ENCODE measurements at places on chromosomes 7 and 10. TPM values are rescaled to one million over a fixed set of nuclear protein-coding genes. Genes with fewer than 3 reads are reported as not detected.

- H3K4me1 ChIP-seq, result peaks cover 7% of the 10 kb centered on the region
- no peaks in the 10 kb centered on the region for H3K27me3 ChIP-seq
- no peaks in the 10 kb centered on the region for H3K36me3 ChIP-seq
- H3K27ac ChIP-seq, result no peak overlapping the region
- H3K4me3 ChIP-seq, result no peak overlapping the region
Observed at GRCh38 chr10:58372607-58373441, 12.4 kb upstream of the TFAM start.

- no peak overlapping the region for H3K4me3 ChIP-seq
- no peak overlapping the region for H3K27ac ChIP-seq
- H3K4me1 ChIP-seq, result no peaks in the 10 kb centered on the region
- no peaks in the 10 kb centered on the region for H3K36me3 ChIP-seq
Observed at GRCh38 chr7:104928721-104929400, 85.1 kb upstream of the KMT2E start.

GRCh38 chr10:101897633-101898032, 54.0 kb upstream of the KCNIP2 start:
- peak; percentile 25 for DNase-seq
- H3K27me3 ChIP-seq, result no peaks in the 10 kb centered on the region
- H3K27ac ChIP-seq, result no peak overlapping the region
- H3K36me3 ChIP-seq, result no peaks in the 10 kb centered on the region
- H3K4me3 ChIP-seq, result no peak overlapping the region

DNA sequence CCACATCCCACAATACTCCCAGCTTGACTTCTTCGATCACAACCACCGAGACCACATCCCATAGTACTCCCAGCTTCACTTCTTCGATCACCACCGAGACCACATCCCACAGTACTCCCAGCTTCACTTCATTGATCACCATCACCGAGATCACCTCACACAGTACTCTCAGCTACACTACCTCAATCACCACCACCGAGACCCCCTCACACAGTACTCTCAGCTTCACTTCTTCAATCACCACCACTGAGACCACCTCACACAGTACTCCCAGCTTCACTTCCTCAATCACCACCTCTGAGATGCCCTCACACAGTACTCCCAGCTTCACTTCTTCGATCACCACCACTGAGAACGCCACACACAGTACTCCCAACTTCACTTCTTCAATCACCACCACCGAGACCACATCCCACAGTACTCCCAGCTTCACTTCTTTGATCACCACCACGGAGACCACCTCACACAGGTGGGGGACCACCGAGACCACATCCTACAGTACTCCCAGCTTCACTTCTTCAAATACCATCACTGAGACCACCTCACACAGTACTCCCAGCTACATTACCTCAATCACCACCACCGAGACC, 8.6 kb downstream of the MUC3A start:
- H3K27me3 ChIP-seq, result no peaks in the 10 kb centered on the region
- no peak for DNase-seq
- H3K4me3 ChIP-seq, result no peak overlapping the region
- H3K27ac ChIP-seq, result no peak overlapping the region
- no peaks in the 10 kb centered on the region for H3K4me1 ChIP-seq

DNA sequence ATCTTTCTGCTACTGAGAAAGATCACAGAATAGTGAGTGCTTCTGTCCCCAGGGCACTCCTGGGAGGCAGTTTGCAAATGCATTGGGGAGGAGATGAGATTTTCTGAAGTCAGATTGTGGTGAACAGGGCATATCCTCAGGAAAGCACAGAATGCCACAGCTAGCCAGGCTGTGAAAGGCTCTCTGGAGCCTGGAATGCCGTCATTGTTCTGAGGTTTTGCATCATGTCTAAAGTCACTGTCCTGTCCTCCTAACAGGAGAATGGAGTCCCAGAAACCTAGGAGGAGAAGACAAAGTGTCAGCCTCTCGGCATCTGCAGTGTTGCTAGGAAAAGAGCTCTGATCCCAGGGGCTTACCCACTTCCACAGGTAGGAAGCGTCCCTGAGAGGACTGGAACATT, 69.2 kb upstream of the IGFBP3 start:
- H3K4me1 ChIP-seq, result no peaks in the 10 kb centered on the region
- no peaks in the 10 kb centered on the region for H3K27me3 ChIP-seq
- no peak overlapping the region for H3K4me3 ChIP-seq
- no peaks in the 10 kb centered on the region for H3K36me3 ChIP-seq

GRCh38 chr7:67637023-67637358, 640.4 kb downstream of the TYW1 start:
- H3K27me3 ChIP-seq, result no peaks in the 10 kb centered on the region
- H3K4me3 ChIP-seq, result no peak overlapping the region
- H3K4me1 ChIP-seq, result no peaks in the 10 kb centered on the region
- H3K27ac ChIP-seq, result no peak overlapping the region
- DNase-seq, result peak; percentile 14

GRCh38 chr10:78292982-78293865, 259.6 kb downstream of the RPS24 start:
- H3K4me1 ChIP-seq, result no peaks in the 10 kb centered on the region
- no peak overlapping the region for H3K27ac ChIP-seq
- no peaks in the 10 kb centered on the region for H3K27me3 ChIP-seq
- peak; percentile 69 for DNase-seq
- no peaks in the 10 kb centered on the region for H3K36me3 ChIP-seq

- no peaks in the 10 kb centered on the region for H3K27me3 ChIP-seq
- H3K36me3 ChIP-seq, result no peaks in the 10 kb centered on the region
- peak; percentile 12 for DNase-seq
Observed at GRCh38 chr10:104127411-104127810, 5.4 kb downstream of the SFR1 start.

DNA sequence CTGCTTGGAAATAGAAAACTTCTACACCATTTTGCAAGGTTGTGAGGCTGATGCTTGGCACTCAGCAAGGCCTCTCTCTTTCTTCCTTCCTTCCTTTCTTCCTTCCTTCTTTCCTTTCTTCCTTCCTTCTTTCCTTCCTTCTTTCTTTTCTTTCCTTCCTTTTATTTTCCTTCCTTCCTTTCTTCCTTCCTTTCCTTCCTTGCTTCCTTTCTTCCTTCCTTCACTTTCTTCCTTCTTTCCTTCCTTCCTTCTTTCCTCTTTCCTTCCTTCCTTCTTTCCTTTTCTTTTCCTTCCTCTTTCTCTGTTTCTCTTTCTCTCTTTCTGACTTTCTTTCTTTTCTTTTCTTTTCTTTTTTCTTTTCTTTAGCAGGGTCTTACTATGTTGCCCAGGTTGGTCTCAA, 460.4 kb downstream of the KCNMA1 start:
- no peak overlapping the region for H3K27ac ChIP-seq
- DNase-seq, result no peak
- no peak overlapping the region for H3K4me3 ChIP-seq
- peaks cover 3% of the 10 kb centered on the region for H3K4me1 ChIP-seq
- no peaks in the 10 kb centered on the region for H3K36me3 ChIP-seq

- no peak overlapping the region for H3K27ac ChIP-seq
- H3K4me1 ChIP-seq, result no peaks in the 10 kb centered on the region
- no peak for DNase-seq
- no peak overlapping the region for H3K4me3 ChIP-seq
- H3K36me3 ChIP-seq, result no peaks in the 10 kb centered on the region
Observed at GRCh38 chr7:20185988-20186387, 31.2 kb downstream of the MACC1 start.

GRCh38 chr7:83452256-83452655, 196.7 kb downstream of the SEMA3E start:
- H3K36me3 ChIP-seq, result no peaks in the 10 kb centered on the region
- no peak overlapping the region for H3K27ac ChIP-seq
- H3K4me1 ChIP-seq, result no peaks in the 10 kb centered on the region
- DNase-seq, result no peak
- H3K4me3 ChIP-seq, result no peak overlapping the region

- H3K27ac ChIP-seq, result no peak overlapping the region
- H3K4me1 ChIP-seq, result no peaks in the 10 kb centered on the region
- no peak overlapping the region for H3K4me3 ChIP-seq
- DNase-seq, result peak; percentile 6
- H3K36me3 ChIP-seq, result no peaks in the 10 kb centered on the region
- H3K27me3 ChIP-seq, result no peaks in the 10 kb centered on the region
Observed at GRCh38 chr7:142669074-142669654, 80.1 kb upstream of the PRSS1 start.

DNA sequence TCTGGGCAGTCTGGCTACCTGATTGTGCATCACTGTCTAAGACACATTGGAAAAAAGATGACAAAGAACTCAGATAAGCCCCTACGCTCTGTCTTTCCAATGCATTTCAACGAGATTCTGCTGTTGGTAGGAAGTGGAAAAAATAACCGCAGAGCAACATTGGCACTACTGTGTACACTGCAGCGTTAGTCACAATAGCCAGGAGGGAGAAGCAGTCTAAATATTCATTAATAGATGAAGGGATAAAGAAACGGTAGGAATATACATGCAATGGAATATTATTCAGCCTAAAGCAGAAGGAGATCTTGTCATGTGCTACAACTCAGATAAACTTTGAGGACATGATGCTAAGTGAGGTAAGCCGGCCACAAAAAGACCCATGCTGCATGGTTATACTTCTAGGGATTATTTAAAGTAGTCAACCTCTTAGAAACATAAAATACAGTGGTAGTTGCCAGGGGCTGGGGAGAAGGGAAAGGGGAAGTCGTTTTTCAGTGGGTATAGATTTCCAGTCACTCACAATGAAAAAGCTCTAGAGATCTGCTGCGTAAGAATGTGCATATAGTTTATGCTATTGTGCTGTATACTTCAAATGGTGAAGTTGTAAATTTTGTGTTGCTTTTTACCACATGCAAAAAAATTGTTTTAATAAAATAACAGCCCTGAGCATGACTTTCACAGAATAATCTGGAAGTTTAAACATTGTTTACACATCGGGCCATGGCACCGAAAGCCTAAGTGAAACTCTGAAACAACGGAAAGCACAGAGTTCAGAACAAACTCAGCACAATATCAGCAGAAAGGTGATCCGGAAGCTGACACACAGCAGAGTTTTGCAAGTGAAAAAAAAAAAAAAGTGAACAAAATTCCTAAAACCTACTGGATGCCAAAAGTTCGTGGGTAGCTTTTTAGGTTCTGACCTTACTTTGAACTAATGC, 40.1 kb downstream of the ELMO1 start:
- H3K4me3 ChIP-seq, result no peak overlapping the region
- no peaks in the 10 kb centered on the region for H3K27me3 ChIP-seq
- no peak overlapping the region for H3K27ac ChIP-seq
- DNase-seq, result no peak
- no peaks in the 10 kb centered on the region for H3K36me3 ChIP-seq

DNA sequence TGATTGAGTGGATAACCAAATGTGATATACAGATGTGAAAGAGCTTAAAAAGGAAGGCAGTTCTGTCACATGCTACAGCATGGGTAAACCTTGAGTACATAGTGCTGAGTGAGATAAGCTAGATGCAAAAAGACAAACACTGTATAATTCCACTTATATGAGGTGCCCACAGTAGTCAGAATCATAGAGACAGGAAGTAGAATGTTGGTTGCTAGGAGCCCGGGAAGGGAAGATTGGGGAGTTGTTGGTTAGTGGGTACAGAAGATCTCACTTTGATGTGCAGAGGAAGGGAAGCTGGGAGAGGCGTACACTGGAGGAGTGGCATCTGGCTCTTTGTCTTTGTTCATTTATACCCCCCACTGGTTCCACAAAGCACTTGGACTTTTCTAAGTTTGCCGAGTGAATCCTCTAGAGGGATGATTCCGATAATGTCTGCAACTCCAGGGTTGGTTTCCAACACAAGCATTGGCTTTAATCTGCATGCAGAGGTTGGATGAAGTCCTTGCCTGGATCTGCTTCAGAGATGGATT, 39.5 kb downstream of the TSPAN14 start:
- H3K36me3 ChIP-seq, result peaks cover 11% of the 10 kb centered on the region
- H3K27ac ChIP-seq, result no peak overlapping the region
- DNase-seq, result no peak
- H3K4me1 ChIP-seq, result peaks cover 31% of the 10 kb centered on the region

- no peak for DNase-seq
- no peaks in the 10 kb centered on the region for H3K4me1 ChIP-seq
- H3K27ac ChIP-seq, result no peak overlapping the region
- H3K4me3 ChIP-seq, result no peak overlapping the region
- H3K36me3 ChIP-seq, result no peaks in the 10 kb centered on the region
Observed at GRCh38 chr7:130384371-130384801, 4.1 kb downstream of the CPA1 start.

Gene CTNNA3
- total RNA-seq, result 39.8 TPM

Gene PALD1
- 15.5 TPM for total RNA-seq

Gene PRKAR2B
- 6.6 TPM for total RNA-seq

Gene TDRD1
- 0.37 TPM for total RNA-seq

Gene MIOS
- 29.5 TPM for total RNA-seq

Gene PRSS37
- not detected for total RNA-seq

Gene PNLIPRP3
- not detected for total RNA-seq

Gene RET
- total RNA-seq, result 1.2 TPM

Gene OPN1SW
- not detected for total RNA-seq

Gene GRM3
- not detected for total RNA-seq
